Stimulated activated CD8-positive, alpha-beta memory T cell treated with anti-CD3 and anti-CD28 coated beads, Interleukin-4, amount 100 ng/mL, for 1 hour (primary cell): ENCODE measurements at places on chromosomes 5 and 9.

DNA sequence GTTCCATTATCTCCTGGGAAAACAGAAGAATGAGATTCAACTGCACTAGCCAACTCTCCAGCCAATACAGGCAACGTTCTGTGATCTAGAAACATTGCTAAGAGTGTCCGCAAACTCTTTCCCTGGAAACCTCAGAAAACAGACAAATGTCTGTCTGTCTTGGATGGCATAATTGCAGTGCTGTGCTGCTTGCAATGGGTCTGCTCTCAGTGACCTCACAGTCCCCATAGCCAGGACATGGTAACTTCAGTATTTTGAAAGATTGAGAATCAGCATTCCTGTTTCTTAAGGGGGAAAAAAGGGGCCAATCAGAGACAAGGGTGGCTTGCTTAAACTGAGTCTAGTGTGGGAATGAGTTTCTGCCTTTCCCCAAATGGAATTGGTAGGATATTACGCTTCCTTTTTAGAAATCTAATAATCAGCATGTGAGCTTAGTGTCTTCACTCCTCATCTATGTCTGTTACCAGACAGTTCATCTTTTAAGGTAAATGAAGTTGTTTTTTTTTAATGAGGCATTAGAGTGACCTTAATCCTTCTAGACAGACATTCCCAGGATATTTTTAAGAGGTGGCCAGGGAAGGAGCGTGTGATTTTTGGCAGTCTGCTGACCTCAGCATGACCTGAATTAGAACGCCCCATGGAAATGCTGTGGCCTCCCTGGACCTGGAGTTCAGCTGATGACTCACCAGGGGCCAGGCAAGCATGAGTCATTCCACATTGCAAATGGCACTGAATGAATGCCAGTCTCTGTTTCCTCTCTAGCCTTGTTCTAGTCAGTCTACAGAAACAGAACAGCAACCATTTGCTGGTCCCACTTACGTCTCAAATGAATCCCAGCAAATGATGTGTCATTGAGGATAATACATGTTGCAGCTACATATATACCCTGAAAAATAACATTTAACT lies 210.2 kb upstream of the ACTBL2 start:
- no peak for DNase-seq

GRCh38 chr9:4315582-4316215 lies 15.8 kb upstream of the GLIS3 start:
- peak; percentile 50 for DNase-seq

- DNase-seq = no peak
Measured at GRCh38 chr9:104107799-104108198, 13.7 kb downstream of the SMC2 start.

DNA sequence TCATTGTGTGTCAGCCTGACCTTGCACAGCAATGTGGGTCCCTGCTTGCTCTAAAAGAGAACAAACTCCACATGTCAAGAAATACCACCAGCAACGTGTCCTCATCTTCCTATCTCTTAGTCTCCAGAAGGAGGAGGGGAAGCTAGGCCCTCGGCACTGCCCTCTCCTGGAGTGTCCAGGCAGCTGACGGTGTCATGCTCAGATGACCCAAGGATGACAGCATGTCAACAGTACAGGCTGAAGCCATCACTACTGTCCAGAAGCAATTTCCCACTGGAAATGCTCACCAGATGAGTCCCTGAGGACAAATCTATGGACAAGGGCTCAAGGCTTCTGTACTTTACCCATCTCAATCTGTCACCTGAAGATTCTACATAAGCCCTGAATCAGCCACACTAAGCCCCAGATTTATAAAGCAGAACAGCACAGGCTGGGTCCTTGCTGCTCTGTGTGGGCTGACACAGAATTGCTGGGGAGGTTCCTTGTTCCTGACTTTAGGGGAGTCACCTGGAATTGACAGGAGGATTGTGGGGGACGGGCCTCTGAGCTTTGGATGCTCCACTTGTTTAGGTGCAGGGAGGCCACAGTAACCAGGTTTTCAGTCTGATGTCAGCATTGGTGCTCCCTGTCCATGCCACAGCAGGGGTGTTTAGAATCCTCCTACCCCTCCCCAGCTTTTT lies 210.2 kb downstream of the DAB2IP start:
- DNase-seq = no peak

DNA sequence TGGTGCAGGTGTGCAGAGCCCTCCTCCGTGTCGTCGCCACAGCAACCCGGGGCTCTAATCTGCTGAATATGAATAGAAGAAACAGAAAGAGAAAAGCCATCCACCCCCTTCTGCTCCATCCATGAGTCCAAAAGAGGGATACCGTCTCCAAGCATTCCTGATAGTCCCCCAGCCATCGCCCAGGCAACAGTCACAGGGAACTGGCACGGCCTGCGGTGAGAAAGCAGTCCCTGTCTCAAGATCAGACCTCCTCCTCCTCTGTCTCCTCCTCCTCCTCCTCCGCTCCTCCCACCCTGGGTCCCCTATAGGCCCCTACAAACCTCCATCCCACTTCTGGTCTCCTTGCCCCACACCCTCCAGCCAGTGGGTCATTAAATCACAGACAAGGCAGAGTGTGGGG lies 308.1 kb upstream of the MPDZ start:
- DNase-seq = no peak

- no peak for DNase-seq
Measured at GRCh38 chr5:178143901-178144300, 9.8 kb downstream of the NHP2 start.

- DNase-seq = no peak
Measured at GRCh38 chr5:51386916-51387883, 4.0 kb downstream of the ISL1 start.

DNA sequence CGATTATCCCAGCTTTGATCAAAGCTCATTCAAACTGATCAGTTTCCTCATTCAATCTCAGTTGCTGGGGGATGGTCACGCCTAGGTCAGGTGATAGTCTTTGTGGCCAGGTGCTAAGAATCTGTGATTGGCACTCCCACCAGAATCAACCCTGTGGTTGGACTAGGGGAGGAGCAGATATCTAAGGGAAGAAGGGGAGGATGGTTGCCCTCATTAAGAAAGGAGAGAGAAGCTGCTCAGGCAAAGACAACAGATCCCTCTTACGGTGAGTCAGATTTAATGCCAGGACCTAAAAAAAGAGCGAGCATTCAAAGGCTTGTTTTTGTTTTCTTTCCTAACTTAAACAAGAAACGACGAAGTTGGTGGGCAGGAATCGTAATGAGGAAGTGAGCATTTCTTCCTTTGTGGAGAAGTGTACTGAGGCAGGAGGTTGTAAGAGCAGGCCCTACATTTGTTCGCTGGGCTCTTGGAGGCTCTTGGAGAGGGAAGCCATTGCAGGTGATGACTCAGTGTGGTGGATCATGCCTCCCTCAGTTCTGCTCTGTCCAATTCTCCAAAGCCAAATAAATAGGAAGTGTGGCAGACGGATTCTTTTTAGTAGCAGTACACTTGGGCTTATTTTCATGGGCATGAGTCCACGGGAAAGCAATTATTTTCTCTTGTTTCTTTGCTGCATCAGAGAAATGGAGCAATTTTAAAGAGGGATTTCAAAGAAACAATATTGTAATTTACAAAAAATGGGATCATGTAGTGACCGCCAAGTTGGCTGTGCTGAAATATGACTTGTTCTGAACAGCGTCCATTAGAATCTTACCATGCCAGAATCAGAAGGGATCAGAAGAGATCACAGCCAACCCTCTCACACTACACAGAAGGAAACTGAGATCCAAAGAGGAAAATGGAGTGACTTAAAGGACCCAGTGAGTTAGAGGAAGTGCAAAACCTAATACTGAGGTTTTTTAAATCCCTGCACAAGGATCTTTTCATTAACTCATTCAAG lies 18.7 kb upstream of the TGFBR1 start:
- no peak for DNase-seq
